Stimulated activated CD4-positive, alpha-beta T cell treated with anti-CD3 and anti-CD28 coated beads, Interleukin-2, amount 100 ng/mL, for 48 hours (primary cell): ENCODE measurements at places on chromosomes 3 and 15.

GRCh38 chr3:71926262-71926600, 141.3 kb upstream of the PROK2 start:
- no peak for DNase-seq

GRCh38 chr15:45234562-45235235, 17.3 kb upstream of the SLC28A2 start:
- DNase-seq = no peak

DNA sequence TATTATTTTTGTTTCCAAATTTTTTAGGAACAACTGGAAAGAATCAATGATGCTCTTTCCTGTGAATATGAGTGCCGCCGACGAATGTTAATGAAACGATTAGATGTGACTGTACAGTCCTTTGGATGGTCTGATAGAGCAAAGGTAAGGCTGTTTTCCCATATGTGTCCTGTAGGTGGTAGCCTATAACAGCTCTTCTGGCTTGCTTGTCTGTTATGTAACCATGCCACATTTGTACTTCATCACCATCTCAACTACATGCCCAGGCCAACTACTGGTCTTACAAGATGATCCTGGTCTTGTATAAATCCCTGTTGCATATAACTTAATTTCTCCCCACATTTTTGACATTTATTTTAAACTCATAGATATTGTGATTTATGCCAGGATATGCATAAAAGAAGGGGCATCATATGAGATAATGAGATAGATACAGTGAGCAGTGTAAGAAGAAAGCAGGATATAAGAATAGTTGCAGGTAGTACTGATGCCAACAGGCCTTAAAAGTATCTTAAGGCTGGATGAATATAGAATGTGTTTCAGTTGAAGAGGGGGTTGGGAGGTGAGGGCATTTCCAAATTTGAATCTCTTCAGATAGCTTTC, 20.3 kb downstream of the FAM98B start:
- peak; percentile 7 for DNase-seq

DNA sequence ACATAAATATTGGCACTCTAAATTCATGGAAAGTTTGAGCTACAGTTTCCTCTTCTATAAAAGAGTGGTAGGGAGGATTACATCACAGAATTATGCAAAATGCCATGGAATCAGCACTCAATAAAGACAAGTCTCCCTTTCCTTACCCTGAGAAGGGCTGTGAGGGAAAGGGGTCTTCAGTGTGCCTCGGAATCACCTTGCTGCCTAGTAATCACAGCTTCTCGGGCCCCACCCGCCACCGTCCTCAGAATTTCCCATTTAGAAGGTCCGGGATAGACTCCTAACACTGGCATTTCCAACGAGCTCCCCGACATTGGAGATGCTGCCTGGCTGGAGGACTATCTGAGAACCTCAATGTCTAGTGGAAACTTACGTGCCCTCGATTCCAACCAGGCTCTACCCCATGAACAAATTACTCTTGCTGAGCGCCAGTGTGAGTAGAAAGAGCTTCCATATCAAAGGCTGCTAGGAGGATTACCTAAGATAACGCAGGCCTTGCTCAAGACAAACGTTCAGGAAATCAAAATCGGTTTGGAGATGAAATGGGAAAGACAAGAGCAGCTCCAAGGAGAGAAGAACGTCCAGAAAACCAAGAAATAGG, 92.1 kb upstream of the CHD2 start:
- DNase-seq = no peak

DNA sequence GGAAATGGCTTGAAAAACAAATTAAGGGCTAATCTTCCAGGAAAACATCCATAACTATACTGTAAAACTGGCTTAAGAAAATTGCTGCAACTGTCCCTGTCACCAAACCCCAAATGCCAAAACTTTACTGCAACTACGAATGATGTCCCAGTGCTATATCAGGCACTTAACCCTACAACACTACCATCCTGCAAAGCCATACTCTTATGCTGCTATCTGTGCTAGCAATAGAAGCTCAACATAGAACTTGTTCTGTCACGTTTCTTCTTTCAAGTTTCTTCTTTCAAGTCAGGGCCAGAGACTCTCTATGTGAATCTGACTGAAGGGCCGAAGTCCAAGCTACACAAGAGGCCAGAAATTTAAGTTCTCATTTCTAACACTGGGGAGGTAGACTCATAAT, 92.5 kb downstream of the IGSF11 start:
- no peak for DNase-seq

DNA sequence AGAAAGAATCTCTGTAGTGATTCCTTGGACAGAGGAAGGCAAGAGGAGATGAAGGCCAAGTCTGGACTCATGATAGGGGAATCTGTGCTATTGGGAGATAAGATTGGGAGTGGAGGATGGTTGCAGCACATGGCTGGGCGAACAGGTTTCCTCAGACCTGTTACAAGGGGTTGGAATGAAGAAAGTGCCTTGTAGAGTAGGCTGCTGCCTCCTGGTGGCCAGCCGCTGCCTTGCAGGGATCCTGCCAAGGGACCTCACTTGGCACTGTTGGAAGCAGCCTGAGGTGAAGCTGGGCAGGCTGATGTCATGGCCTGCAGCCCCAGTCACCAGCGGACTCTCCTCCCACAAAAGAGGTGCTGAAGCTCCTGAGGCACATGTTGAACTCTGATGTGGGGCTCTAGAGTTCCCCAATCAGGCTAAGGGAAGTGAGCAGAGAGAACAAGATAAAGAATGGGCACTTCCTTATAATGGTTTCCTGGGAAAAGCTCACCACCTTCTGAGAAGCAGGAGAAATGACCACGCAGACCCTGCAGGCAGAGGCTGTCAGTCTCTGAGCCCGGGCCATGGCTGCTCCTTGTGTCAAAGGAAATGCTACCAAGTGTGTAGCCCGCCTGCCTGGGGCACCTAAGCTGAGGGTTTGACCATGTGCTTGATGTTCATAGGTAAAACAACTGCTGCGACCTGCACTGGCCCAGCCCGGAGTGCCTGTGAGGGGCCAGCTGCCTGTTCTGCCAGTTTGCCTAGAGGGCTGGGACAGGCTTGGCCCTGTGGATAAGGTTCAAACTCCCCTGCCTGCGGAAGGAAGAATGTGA, 1.6 kb upstream of the TEX264 start:
- peak; percentile 84 for DNase-seq

DNA sequence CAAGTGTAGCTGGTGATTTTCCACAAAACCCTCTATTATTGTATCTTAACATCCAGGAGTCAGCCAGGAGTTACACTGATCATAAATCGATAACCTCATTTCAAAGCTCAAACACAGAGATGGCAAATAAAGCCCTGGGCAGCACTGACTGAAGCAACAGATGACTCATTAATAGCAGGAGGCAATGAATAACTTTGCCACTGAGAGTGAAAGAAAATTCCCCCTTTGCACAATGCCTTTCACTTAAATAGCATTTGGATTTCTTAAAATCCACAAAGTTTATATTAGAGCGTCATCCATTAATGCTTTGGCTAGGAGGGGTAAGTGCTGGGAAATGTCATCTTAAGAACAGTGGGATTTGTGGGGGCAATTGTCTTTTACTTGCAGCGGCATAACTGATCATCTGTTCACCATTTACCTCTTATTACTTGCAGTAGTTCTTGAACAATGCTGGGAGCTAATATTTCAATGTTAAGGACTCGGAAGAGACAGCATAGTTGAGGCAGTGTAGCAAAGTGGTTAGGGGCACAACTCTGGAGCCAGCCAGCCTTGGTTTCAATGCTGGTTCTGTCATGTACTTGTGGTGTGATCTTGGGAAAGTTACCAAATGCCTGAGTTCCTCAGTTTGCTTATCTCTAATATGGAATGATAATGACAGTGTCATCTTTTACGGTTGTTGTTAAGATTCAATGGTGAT, 630.4 kb upstream of the TBL1XR1 start:
- DNase-seq = no peak

DNA sequence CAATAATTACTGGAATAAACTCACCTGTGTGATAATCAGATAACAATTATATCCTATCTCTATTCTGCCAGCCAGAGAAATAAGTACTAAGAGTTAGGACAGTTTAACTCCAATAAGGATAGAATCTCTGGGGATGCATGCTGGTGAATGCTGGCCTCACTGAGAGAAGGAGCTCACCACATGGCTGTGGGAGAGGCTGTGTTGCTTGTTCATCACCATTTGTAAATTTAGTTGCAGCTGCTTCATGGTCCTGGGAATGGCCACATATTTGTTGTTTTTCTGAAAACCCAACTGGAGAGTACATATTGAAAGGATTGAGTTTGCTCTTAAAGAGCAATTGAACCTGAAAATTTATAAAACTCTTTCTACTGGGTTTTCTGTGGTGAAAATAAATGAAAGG, 207.3 kb downstream of the NECTIN3 start:
- DNase-seq = no peak

DNA sequence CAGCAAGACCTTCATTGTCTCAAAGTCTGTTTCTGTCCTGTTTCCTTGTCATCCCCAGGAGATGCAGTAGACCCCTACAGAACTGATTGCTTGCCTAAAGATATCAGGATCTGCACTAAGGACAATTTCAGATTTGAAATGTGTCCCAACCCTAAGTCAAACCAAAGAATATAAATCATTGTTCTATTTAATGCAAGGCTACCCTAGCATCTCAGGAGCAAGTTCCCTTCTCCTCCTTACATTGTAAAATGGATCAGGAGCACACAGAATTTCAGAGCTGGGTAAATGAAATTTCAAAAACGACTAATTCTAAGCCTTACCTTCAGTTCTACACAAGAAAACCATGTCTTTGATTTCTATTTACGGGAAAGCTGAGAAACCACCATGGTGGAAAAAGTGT, 360.9 kb upstream of the KCNH8 start:
- no peak for DNase-seq

DNA sequence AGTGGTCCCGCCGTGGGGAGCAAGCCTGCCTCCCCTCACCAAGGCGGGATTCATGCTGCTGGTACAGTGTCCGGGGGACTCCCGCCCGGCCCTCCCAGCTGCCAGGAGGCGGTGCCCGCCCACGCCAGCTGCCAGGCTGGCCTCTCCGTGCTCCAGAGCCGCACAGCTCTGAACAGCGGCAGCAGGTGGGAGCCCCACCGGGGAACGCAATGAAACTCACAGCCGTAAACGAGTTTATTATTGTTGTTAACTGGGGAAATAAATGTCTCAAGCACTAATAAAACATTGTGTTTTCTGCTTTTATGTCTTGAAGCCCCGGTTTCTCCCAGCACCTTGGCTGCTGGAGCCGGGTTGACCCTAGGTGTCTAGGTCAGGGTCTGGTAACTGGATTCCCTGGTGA, 317.7 kb upstream of the TLE3 start:
- no peak for DNase-seq

DNA sequence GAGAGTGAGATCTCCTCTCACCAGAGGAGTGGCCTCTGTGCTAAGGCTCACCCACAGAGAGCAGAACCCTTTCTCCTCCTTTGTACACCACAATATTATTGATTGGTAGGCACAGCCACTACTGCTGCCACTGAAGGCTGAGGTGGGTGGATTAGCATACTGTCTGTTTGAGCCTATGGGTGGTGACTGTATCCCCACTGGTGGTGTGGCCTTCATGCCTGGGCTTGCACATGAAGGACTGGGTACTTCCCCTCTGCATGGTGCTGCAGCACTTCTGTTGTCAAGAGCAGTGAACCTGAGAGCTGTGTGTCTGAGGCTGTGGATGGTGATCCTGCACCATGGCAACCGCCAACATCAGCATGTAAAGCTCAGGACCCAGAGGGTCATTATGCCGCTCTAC, 35.7 kb upstream of the NECTIN3 start:
- DNase-seq = no peak

DNA sequence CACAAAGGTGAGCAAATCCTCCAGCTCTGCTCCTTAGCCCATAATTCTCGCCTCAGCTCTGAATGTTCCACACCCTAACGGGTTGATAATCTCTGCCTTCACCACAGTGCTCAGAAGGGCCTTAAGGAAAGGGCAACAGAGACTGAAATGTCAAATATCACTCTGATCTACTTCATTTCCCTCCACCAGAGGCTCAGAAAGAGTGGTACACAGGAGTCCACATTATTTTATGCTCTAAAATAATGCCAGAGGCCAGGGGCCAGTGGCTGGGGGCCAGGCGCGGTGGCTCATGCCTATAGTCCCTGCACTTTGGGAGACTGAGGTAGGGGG, 72.2 kb downstream of the MB21D2 start:
- DNase-seq = no peak

- DNase-seq = no peak
Measured at GRCh38 chr3:12230406-12230805, 58.5 kb upstream of the PPARG start.

GRCh38 chr3:184391266-184391665, 11.4 kb downstream of the CHRD start:
- no peak for DNase-seq

GRCh38 chr15:83127547-83128150, 20.2 kb downstream of the TM6SF1 start:
- no peak for DNase-seq

GRCh38 chr3:81707996-81708395, 53.4 kb downstream of the GBE1 start:
- DNase-seq = no peak

- no peak for DNase-seq
Measured at GRCh38 chr3:150469031-150469930, 61.2 kb downstream of the TSC22D2 start.

GRCh38 chr3:3666664-3667063, 132.6 kb upstream of the LRRN1 start:
- no peak for DNase-seq
